Suppressor macrophage treated with lipopolysaccharide for 1 hour (primary cell): ENCODE measurements at places on chromosomes 2 and 18.

- DNase-seq: no peak
Measured at GRCh38 chr18:9827211-9827792, 58.5 kb upstream of the TXNDC2 start.

DNA sequence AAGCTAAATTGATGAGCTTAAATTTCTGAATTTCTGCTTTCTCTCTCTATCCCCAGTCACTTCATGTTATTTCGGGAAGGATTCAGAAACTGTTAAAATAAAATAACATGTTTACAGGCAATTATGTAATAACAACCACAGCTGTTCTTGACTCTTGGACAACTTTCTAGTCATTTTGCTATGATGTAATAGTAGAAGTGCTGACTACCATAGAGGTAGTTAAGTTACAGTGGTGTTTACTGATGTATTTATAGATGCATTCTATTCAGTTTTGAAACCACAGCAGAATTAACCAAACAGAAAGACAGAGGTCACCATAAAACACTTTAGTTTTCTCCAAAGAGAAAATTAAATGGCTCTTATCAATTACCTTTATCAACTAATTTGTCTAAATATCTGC lies 1292.0 kb upstream of the CHAC2 start:
- DNase-seq: no peak

DNA sequence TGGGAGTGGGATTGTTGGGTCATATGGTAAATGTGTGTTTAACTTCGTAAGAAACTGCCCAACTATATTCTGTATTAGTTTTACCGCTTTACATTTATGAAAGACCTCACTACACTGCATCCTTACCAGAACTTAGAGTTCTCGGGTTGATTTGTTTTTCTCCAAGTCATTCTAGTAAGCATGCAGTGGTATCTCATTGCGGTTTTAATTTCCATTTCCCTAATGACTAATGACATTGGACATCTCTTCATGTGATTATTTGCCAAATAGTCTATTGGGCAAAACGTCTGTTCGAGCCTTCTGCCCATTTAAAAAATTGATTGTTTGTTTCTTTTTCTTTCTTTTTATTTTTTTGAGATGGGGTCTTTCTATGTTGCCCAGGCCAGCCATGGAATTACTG lies 6.8 kb downstream of the FBLN7 start:
- DNase-seq: no peak

GRCh38 chr2:8714283-8714682 lies 32.4 kb downstream of the ID2 start:
- DNase-seq: no peak

- DNase-seq: no peak
Measured at GRCh38 chr2:240480834-240481623, 45.6 kb downstream of the GPC1 start.

- no peak for DNase-seq
Measured at GRCh38 chr2:72627083-72627482, 198.8 kb downstream of the EXOC6B start.

DNA sequence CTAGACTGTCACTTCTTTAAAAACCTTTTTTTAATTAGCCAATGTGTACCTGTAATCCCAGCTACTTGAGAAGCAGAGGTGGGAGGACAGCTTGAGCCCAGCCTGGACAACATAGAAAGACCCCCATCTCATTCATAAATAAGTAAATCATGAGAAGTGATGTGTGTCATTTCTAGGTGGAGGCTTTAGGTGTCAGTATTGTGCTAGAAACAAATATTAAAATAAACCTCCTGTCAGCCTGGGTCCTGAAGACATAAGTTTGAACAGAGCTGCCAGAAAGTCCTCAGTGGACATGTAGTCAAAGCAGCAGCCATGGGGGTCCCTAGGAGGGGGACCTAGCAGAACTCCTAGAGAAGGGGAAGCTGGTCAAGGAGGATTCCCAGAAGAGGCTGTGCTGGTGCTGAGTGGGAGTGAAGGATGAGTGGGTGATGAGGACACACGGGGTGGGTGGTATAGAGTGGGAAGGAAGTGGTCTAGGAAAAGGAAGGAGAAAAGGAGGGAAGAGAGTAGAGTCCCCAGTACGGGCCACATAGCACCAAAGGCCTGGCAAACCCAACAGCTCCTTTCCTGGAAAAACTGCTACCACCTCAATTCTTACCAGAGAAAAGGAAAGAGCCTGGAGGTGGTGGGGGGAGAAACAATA lies 316.6 kb upstream of the NCKAP5 start:
- peak; percentile 4 for DNase-seq

- no peak for DNase-seq
Measured at GRCh38 chr2:17588031-17588430, 47.5 kb downstream of the VSNL1 start.

DNA sequence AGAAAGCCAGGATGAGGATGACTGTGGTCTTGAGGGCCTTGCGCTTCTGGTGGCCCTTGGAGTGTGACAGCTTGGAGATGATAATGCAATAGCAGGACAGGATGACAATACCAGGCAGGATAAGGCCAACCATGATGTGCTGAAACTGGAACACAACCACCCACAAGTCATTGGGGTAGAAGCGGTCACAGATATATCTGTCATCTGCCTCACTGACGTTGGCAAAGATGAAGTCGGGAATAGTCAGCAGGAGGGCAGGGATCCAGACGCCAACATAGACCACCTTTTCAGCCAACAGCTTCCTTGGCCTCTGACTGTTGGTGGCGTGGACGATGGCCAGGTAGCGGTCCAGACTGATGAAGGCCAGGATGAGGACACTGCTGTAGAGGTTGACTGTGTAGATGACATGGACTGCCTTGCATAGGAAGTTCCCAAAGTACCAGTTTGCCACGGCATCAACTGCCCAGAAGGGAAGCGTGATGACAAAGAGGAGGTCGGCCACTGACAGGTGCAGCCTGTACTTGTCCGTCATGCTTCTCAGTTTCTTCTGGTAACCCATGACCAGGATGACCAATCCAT lies 2.7 kb downstream of the CXCR4 start:
- DNase-seq: peak; percentile 37

DNA sequence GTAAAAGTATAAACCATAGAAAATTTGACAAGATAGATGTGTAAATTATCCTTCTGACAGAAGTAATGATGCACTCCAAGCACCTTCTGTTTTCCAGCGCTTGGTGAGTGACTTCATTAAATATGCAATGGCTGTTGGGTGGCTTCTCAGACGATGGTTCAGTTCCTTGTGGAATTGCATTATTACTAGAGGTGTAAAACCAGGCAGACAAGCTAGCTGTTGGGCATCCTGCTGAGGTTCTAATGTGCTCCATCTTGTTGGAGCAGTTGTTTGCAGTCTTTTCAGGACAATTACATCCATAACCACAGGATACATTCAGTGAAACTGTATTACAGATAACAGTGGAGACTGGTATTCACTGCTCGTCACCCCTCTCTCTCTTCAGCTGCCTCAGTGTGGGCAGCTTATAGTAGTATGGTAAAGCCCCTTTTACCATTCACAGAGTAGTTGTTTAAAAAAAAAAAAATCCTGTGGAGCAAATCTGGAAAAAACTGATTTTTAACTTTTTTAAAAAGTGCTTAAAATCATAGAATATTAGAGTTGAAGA lies 143.5 kb downstream of the AGPS start:
- no peak for DNase-seq

DNA sequence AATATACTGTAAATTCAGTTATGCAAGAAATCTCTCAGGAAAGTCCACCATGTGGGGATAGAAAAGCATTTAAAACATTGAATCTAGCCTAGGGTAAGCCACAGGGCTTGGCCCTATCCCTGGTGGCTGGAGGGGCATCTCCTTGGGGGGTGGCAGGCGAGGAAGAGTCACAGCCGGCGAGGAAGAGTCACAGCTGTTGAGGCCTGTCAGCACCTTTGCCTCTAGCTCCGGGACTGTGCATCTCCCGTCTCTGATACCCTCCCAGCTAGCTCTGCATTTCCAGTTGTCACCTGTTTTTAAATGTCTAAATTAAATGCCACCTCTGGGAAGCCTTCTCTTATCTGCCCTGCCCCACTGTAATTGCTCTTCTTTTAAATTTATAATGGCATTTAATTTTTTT lies 276.7 kb downstream of the ZNF407 start:
- DNase-seq: no peak

GRCh38 chr2:53087262-53087873 lies 680.2 kb upstream of the CHAC2 start:
- no peak for DNase-seq

- DNase-seq: no peak
Measured at GRCh38 chr18:67276638-67277037, 239.9 kb downstream of the DSEL start.

DNA sequence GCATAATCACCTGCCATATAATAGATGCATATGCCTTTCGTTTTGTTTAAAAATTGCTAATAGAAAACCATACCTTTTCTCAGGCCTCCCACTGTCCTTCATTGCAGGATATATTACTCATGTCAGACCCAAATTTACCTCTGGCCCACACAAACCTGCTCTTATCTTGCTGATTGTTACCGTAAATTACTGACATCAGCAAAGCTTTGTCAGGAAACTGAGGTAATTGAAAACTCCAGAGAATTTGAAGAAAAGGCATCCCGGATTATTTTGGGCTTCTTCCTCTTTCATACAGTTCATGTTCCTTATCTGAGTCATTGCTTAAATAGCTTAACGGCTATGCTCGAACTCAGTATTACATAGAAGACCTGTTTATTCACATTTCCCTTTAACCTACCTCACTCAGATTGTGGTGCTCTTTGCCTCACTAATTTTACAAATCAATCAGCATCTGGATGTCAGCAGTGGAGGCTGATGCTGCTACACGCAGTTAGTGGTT lies 145.7 kb downstream of the ZEB2 start:
- peak; percentile 49 for DNase-seq

- no peak for DNase-seq
Measured at GRCh38 chr2:98247383-98247782, 98.9 kb upstream of the CNGA3 start.

GRCh38 chr2:134634054-134634753 lies 84.6 kb downstream of the TMEM163 start:
- DNase-seq: no peak

- no peak for DNase-seq
Measured at GRCh38 chr2:124894199-124894598, 869.1 kb downstream of the CNTNAP5 start.

- no peak for DNase-seq
Measured at GRCh38 chr2:88500691-88501090, 48.2 kb upstream of the FOXI3 start.

DNA sequence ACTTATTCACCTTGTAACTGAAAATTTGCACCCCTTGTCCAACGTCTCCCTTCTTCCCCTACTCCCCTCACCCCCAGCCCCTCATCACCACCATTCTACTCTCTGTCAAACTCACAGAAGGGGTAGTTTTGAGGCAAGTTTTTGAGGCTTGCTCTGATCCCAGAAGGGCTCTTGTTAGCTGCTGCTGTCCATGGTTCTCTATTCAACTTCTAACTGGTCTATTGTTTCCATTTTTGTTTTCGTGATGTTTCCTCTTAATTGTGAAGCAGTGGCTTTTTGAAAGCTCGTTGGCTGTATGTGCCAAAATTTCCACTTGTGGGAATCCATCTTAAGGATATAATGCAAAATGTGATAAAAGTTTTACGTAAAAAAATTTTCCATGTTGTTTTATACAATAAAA lies 92.5 kb upstream of the CRACDL start:
- no peak for DNase-seq

DNA sequence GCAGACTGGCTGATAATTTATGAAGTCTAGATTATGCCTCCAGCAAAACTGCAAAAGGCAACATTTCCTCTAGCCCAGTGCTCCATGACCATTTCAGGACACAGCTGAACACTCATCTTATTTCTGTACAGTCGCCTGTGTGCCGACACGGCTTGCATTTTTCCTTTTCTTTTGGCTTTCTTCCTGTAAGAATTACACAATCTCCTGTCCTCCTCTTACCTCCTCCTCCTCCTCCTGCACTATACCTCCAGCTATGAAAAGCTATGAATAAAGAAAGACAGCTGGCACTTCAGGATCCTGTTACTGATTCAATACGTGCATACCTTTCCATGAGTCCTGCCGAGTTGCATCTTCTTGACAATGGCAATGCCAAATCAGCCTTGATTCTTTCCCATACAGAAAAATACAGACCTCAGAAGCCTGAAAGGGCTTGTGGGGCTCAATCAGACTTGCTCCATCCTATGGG lies 32.2 kb upstream of the TRIB2 start:
- no peak for DNase-seq

GRCh38 chr2:238475034-238475433 lies 48.3 kb downstream of the ASB1 start:
- DNase-seq: no peak

GRCh38 chr2:152336854-152337510 lies 2.0 kb downstream of the FMNL2 start:
- DNase-seq: no peak
